ENCODE measurements at places on chromosomes 5 and 9. TPM values are rescaled to one million over a fixed set of nuclear protein-coding genes. Genes with fewer than 3 reads are reported as not detected.

DNA sequence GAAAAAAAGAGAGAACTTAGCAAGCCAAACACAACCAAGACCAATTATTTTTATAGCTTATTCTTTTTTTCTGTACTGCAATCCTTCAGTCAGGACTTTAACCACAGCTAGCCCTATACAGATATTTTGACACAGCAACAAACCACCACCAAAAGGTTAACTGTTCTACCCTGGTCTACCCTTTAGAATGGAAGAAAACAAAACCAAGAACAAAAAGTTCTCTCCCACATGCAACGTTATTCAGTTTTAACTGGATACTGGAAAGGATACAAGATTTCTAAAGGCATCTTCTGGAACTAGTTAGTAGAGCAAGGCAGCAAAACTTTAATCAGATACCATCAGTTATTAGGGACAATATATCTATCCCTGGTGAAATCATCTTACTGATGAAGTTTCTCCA, 32.6 kb downstream of the ECPAS start:
- no peak for DNase-seq

DNA sequence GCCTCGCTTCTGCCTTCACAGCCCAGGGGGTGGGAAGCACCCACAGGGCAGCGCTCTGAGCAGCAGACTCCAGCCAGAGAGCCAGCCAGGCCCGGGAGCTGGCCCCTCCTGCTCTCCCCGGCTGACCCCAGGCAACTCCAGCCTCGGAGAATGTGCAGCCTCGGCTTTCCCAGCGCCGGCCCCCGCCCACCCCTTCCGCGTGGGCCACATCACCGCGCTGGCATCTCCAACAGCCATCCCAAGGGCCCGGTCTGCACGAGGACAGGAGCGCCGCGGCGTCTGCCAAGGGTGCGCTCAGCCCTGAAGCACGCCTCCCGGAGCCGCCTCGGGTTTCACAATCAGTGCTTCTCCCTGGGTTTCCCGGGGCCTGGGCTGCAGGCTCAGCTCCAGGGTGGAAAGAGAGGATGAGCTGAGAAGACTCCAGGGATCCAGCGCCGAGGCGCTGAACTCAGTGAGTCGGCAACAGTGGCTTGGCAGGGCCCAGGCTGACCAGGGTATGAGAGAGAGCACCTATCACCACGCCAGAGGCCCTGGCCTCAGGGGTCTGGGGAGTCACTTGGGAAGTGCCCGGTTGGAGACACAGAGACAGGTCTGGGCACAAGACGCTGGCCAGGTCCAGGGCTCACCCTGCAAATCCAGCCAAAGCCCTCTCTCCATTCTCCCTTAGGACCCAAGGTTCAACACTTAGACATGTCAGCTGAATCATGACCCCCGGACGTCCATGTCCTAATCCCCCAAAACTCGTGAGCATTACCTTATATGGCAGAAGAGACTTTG, 79.6 kb downstream of the ADAMTS2 start:
- no peak for DNase-seq

Gene TMEM215
- not detected for total RNA-seq

DNA sequence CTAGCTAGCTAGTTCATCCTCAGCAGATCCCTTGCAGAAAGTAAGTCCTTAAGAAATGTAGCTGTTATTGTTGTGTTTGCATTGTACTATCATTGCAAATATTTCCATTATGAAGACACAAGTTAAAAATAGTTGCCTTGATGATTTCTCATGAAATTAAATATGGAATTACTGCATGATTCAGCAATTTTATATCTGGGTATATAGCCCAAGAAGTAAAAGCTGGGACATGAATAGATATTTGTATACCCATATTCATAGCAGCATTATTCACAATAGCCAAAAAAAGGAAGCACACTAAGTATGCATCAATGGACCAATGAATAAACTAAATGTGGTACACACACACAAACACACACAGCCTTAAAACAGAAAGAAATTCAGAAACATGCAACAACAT, 6.8 kb downstream of the IFNB1 start:
- DNase-seq: no peak

Measured in activated CD8-positive, alpha-beta memory T cell treated with anti-CD3 and anti-CD28 coated beads, Interleukin-2, amount 10 ng/mL, durations not matched to agents 7 days and 5 days (primary cell).